ENCODE measurements at places on chromosomes 3 and 15.

GRCh38 chr3:159441279-159441678 lies 547.4 kb upstream of the IL12A start:
- DNase-seq: no peak

- DNase-seq: no peak
These were observed 42.2 kb downstream of the ZNF609 start for GRCh38 chr15:64502551-64502950.

DNA sequence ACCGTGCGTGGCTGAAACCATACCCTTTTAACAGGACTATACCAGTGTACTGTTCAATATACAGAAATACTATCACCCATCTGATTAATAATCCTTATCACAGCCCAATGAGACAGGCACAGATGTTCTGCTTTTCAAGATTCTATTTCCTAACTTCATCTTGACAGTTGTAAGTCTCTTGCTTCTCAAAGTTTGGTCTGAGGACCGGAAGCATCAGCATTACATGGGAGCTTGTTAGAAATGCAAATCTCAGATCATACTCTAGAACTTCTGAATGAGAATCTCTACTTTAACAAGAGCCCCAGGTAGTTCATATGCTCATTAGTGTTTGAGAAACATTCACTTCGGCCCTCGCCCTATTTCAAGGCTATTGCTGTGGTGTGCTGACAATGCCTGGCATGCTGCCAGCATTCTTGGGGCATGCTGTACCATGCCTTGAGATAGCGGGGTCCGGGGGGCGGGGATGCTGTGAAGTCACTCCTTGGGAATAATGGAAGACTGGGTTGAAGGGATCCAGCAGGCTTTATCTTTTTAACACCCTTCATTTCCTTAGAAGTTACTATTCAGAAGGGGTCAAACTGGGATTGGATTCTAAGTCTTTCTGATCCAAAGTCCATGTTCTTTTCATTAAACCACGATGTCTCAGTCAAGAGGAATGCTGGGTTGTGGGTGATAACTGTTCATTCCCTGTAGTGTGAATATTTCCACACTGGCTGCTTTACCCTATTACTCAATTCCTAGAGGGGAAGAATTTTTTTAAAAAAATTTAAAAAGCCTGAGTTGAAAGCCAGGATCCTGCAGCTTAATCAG lies 194.7 kb downstream of the LPP start:
- no peak for DNase-seq

DNA sequence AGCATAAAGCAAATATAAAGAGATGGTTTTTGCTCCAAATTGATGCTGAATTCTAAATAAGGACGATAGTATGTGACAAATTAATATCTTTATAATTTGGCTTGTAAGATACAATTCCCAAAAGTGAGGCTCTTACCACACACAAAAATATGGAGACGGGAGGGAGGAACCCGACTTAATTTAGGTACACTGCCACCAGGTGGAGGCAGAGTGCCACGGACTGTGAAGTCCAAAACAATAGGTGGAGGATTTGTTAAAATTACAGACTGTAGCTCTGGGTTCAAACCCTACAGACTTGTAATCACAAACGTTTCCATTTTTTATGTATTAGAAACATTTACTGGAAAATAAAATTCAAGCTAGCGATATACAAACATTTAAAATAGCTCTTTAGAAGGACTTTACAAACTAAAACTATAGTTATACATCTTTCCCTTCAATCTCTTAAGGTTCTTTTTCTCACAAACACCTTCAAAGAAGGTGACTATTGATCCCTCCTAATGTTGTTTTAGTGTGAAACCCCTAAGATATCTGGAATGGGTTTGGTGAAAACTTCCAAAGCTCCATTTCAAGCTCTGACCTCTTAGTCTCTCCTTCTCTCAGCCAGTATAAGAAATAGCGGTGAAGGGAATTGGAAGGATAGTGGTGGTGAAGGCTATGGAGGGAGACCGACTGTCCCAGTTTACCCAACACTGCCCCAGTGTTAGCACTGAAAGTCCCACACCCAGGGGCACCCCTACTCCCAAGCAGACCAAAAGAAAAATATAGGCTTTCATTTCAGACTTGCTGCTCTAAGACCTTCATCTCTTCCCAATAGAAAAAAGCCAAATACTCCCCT lies 89.7 kb downstream of the AQP9 start:
- DNase-seq: peak; percentile 66

GRCh38 chr3:1962396-1963088 lies 136.1 kb upstream of the CNTN4 start:
- DNase-seq: no peak

GRCh38 chr3:126259411-126260391 lies 79.3 kb upstream of the ALDH1L1 start:
- DNase-seq: no peak

DNA sequence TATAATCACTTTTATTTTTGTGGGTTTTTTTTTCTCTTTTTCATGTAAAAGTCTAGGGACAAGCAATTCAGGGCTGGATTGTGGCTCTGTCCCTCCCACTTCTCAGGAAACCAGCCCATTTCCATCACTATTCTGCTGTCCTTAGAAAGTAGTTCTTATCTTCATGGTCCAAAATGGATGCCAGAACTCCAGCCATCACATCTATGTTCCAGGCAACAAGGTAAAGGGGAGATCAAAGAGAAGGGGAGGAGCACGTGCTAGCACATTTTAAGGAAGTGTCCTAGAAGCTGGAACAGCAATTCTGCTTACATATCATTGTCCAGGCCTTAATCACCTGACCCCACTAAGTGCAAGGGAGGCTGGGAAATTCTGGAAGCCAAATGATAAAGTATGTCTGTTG lies 181.1 kb upstream of the C2CD4B start:
- DNase-seq: no peak

- no peak for DNase-seq
These were observed 8.0 kb downstream of the KLHL25 start for GRCh38 chr15:85786781-85787114.

DNA sequence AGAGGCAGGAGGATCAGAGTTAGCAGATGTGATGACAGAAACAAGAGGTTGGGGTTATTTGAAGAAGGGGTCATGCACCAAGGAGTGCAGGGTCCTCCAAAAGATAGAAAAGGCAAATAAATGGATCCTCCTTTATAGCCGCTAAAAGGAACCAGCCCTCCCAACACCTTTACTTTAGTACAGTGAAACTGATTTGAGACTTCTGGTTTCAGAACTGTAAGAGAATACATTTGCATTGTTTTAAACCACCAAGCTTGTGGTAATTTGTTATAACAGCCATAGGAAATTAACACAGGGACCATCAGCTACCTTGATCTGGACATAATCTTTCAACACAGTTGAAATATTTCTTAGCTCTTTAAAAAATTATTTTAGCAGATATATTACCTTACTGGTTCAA lies 166.6 kb downstream of the TIGIT start:
- no peak for DNase-seq

- no peak for DNase-seq
These were observed 2.3 kb downstream of the TJP1 start for GRCh38 chr15:29819979-29820378.

Measured in NCI-H446 (cell line).